SHP77 (cell line): ENCODE measurements at places on chromosomes 1 and 21.

DNA sequence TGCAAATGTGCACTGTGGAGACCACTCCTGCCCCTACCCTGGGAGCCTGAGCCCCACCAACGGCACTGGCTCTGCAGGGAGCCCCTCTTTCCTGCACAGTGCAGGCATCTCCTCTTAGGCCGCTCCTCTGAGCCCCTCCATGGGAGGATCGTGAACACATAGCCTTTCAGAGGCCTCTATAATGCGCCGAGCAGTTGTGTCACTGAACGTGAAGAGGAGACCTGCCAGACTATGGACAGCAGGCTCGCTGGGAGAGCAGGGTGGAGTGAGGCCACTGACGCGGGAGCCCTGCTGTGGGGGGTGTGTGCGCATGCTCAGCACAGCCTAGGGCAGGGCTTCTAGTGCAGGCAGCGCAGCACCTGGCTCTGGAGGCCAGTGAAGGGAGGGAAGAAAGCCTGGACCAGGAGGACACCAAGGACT is 151.3 kb upstream of the COL6A1 start:
- peak; percentile 88 for DNase-seq

DNA sequence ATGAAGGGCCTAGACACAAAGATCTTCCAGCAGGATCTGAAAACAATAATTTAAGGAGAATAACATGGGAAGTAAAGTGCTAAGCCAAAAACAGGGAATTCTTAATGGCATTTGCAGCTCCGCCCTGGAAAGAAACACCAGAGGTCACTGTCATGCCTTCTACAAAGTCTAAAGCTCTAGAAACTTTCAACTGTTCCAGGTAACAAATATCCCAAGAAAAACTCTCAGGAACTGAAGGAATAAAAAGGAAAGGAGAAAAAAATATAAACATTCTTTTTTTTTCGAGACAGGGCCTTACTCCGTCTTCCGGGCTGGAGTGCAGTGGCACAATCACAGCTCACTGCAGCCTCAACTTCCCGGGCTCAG is 13.2 kb downstream of the ZC3H12A start:
- no peak for DNase-seq

DNA sequence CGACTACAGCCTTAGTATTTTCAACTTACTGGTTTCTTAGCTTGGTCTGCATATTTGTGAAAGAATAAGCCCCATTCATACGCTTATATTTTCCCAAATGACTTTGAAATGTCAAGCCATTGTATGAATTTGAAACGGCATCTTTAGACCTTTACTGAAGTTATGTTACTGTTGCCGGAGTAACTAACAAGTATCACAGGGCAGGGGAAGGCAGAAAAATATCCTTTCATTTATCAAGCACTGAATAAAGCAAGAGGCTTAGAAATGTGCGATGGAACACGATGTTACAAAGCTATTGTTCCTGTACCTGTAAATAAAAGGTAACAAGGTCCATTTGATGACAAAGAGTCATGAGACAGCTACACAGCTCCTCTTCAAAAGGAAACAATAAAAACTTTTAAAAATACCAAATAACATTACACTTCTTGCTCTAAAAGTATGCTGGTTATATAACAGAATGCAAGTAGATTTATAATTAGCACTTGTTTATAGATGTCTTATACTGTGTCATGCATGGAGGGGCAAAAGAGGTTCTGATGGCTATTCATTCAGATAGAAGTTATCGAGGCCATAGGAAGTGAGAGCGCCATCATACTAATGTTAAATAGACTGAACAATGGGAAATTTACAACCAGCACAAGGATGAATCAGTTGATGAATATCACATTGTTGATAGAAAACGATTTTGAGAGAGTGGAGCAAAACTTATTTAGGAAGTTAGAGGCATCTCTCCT is 322.6 kb downstream of the RGS7 start:
- no peak for DNase-seq

DNA sequence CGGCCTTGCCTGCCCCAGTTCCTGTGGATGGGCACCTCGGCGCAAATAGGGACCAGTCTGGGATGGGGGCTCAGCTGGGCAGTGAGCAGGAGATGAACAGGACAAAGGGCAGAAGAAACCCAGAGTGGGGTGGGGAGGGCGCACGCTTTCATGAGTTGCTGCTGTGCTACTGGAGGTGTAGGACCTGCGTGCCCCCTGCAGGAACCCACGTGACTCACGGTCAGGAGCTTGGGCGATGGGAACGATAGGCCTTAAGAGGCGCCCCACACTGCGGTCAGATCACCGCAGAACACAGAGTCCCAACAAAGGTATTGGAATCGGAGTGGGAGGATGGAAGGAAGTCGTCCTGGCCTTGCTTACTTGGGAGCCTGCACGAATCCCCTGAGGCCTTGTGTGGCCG is 17.2 kb downstream of the PRDM15 start:
- no peak for DNase-seq

GRCh38 chr1:193514397-193514796 is 328.0 kb upstream of the B3GALT2 start:
- no peak for DNase-seq

DNA sequence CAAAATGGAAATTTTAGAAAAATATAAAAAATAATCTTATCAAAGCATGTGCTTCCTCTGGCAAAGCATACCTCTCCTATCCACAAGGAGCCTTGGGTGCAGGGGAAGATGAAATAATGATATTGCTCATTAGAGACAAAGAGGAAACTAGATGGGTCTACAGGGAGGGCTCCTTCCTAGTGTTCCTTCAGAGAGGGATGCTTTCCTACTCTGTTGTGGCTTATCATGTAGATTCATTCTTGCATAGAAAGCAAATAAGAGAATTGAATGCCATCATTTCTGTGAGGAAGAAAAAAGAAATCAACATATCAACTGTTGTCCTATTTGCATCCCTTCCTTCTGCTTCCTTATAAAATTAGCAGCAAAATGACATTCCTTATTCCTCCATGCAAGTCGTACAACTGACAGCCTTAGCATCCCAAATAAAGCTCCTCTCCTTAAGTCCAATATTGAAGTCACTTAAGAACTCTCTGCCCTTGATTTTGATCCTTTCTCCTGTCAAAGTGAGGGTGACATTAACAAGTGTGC is 543.9 kb upstream of the PLXNA2 start:
- no peak for DNase-seq
